ENCODE measurements at places on chromosomes 16 and 17.

DNA sequence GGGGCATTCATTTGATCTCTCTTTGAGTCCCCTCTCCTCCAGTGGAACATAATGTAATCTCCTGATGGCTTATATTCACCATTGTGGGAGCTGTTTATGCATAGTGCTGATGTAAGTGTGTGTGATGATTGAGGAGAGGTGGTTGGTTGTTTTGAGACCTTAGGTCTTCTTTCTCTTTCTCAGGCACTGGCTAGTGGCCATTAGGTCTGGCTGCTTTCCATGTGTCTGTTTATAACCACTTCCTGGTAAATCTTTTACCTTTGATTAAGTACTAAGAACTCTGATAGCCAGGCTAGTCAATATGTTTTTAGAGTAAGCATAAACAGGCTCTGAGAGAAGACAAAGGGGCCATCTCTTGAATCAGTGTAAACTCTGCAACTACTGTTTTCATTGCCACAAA is 27.9 kb downstream of the VAT1L start:
- no peak for DNase-seq

GRCh38 chr17:61065263-61065773 is 334.3 kb upstream of the TBX2 start:
- DNase-seq: no peak

DNA sequence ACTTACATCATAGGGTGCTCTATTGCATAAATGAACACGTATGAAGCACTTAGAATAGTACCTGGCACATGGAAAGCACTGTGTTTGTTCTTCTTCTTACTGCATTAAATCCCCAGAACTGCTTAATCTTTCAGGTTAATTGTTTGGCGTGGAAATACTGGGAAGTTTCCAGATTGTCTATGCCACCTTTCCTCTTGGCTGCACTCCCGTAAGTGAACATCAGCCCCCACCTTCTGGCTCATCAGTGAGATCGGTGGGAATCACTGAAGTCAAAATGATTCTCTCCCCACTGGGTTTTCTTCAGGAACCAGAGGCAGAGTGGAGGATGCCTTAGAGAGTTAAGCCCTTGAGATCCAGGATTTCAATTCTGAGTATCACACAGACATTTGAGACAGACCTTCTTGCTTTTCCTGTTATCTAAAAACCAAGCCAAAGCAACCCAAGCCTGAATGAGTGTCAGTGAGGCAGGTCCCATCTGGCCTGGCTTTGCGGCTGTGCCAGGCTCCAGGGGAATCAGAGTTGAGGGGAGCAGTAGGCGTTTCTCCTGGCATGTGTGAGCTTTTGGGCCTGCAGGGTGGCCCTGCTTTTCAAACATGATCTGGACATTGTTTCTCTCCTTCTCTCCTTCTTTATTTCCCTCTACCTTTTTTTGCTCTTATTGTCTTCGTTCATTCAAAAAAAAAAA is 59.1 kb downstream of the OTOA start:
- DNase-seq: no peak

- no peak for DNase-seq
Measured at GRCh38 chr16:81537721-81538561, 93.3 kb downstream of the CMIP start.

GRCh38 chr16:49567950-49568349 is 194.3 kb downstream of the C16orf78 start:
- DNase-seq: no peak

- DNase-seq: no peak
Measured at GRCh38 chr17:35898283-35899070, 18.3 kb upstream of the CCL5 start.

DNA sequence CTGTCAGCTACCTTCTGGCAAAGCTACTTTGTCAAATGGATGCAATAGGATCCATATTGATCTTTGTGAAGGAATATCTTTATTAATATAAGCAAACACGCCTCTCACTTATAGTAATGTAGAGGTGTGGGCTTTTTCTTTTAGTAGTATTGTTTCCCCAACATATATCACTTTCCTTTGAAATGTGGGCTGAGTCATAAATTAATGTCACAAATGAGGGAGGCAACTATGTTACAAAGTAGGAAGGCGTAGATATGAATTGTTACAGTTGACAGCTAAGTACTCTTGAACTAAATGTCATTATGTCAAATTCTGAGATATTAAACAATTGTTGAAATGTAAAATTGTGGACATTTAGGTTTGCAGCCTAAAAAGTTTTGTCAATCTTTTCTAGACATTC is 2.6 kb upstream of the PPM1E start:
- DNase-seq: no peak

DNA sequence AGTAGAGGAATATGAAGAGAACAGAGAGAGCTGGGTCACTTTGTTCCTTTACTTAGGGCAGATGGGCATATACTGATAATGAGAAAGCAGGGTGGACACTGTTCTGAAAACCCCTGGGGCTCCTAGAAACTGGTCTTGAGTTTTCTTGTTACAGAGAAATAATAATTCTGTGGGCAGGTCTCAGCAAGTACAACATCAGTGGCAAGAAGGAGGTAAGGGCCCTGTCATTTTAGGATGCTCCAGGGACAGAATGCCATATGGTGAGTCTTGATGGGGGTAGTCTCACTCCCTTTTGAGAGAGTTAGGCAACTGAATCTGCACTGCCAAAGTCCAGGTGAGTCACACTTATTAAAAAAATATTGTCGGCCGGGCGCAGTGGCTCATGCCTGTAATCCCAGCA is 102.3 kb downstream of the KCNJ2 start:
- DNase-seq: no peak

DNA sequence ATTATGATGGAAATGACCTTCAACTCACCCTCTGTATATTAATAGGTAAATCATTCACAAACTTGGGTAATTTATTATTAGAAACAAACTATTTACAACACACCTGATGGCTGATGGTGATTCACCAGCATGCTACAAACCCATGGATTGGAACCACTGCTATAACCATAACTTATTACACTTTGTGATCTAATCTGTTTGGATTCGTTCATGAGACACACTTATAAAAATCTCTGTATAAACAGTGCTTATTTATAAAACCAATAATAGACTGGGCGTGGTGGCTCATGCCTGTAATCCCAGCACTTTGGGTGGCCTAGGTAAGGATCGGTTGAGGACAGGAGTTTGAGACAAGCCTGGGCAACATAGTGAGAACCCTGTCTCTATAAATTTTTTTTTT is 16.0 kb downstream of the SMIM36 start:
- no peak for DNase-seq

DNA sequence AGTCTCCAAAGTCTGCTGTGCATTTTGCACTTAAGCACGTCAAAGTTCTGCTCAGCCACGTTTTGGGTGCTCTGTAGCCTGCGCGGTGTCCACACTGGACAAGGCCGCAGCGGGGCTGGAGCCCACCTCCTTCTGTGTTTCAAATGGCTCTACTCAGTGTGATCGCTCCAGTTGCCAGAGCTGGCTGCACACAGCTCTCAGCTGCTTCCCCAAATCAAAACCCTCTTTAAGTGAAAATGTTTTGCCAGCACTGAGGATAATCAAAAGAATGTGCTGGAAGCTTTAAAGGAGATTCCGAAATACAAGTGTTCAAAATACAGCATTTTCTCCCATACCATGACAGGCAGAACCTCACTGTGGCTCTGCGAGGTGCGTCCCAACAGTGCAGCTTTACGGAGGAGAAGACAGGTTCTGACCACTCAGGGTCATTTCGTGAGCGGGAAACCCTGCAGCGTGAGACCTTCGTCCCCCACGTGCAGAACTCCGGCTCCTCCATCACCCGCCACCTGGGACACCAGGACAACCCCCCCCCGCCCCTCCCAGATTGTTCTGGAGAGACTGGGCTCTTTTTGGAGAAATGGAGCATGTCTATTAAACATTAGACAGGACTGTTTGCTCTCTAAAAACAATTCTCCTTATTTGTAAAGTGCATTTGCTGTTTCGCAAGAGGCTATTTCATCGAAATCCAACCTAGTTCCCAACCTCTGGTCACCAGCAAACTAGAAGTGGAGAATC is 16.6 kb downstream of the TBC1D16 start:
- no peak for DNase-seq

GRCh38 chr17:70121126-70121525 is 46.1 kb downstream of the KCNJ16 start:
- DNase-seq: no peak

DNA sequence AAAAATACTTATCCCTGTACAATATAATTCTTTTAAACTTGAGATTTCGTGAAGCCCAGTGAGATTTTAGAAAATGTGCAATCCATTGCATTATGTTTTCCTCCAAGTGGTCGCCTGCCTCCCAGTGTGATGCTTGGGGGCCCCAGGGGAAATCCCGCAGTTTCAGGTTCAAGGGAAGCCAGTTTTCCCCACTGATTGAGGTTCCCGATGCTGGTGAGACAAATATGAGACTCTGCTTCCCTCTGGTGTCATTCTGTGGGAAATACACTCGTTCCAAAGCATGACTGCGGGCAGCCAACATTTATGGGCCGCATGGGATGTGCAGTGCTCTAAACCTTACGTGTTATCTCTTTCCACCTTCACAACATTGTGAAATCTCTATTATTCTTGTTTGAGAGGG is 200.8 kb downstream of the PRKCB start:
- peak; percentile 9 for DNase-seq

DNA sequence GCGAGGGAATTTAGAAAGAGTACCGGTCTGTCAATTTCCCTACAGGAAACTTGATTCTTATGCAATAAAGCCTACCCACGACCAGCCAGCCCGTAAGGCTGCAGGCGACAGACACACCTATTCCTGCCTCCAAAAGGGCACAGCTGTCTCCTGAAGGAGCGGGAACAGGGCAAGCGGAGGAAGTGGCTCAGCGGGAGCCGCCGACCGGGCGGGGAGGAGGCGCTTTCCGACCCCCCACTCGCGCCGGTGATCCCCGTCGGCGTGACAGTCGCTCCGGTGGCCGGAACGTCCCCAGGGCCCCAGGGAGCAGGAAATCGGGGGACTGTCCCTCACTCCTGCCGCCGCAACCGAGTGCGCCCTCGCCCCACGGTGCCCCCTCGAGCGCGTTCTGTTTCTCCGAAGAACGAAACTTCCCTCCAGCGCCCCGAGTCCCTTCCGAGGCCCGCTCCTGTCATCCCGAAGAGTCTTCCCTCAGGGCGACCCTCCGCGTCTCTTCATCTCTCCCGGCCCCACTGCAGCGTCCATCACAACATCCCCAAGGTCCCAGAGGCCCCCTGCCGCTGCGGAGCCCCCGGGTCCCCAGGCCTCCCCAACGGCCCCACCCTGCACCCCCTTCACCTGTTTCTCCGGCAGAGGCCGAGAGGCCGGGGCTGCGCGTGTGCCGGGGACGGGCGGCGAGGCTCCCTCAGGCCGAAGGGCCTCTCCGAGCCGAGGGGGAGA is 421 bp downstream of the STAT3 start:
- DNase-seq: peak; percentile 24

GRCh38 chr17:34163646-34164045 is 91.4 kb upstream of the CCL2 start:
- DNase-seq: no peak

GRCh38 chr17:4610656-4611055 is 26.3 kb downstream of the SMTNL2 start:
- no peak for DNase-seq

DNA sequence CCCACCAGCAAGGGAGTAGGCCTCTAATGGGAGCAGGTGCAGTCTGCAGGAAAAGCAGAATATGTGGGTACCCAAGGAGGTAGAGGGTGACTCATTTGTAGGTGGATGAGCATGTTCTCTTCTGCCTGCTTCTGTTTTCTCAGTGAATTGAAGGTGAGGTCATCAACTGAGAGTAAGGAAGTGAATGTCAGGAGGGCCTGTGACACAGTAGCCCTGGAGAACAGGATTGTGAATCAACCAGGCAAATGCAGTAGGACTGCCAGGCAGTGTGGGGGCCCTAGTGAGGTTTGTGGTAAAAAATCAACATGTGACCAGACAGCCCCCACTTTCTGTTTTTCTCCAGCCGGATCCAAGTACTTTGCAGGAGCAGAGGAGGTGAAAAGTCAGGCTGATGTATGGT is 150.5 kb upstream of the SOX9 start:
- DNase-seq: no peak

- no peak for DNase-seq
Measured at GRCh38 chr17:52420555-52421078, 262.1 kb upstream of the CA10 start.

DNA sequence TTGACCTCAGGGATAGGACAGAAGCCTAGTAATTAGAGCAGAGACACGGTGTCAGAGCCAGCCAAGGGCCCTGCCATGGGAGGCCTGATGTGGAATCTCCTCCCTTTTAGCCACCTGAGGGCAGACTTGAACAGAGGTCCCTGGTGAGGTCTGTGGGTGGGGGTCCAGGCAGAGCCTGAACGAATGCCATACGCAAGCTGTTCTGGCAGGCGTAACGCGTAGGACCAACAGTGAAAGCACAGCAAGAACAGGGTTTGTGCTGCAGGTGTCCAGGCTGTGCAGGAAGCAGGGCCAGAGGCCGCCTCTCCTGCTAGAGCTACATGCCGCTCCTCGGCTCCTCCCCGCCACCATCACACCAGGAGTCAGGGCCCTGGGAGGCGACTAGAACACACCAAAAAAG is 81.9 kb upstream of the TBX2 start:
- DNase-seq: no peak

GRCh38 chr16:30766933-30767284 is 4.8 kb downstream of the RNF40 start:
- no peak for DNase-seq

GRCh38 chr17:42182927-42183734 is 2.1 kb downstream of the HCRT start:
- DNase-seq: no peak

DNA sequence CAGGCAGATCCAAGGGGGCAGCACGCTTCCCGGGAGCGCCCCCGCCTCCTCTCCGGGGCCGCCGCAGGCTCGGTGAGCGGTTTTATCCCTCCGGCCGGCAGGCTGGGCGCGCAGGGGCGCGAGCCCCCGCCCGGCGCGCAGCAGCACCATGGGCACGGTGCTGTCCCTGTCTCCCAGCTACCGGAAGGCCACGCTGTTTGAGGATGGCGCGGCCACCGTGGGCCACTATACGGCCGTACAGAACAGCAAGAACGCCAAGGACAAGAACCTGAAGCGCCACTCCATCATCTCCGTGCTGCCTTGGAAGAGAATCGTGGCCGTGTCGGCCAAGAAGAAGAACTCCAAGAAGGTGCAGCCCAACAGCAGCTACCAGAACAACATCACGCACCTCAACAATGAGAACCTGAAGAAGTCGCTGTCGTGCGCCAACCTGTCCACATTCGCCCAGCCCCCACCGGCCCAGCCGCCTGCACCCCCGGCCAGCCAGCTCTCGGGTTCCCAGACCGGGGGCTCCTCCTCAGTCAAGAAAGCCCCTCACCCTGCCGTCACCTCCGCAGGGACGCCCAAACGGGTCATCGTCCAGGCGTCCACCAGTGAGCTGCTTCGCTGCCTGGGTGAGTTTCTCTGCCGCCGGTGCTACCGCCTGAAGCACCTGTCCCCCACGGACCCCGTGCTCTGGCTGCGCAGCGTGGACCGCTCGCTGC is 832 bp downstream of the CDK5R1 start:
- no peak for DNase-seq

- DNase-seq: no peak
Measured at GRCh38 chr17:37066322-37067255, 117.8 kb downstream of the AATF start.

- no peak for DNase-seq
Measured at GRCh38 chr16:84505249-84506187, 1.1 kb upstream of the MEAK7 start.

GRCh38 chr17:66432411-66432957 is 130.1 kb downstream of the PRKCA start:
- DNase-seq: no peak

GRCh38 chr16:86215233-86215978 is 294.9 kb upstream of the FOXF1 start:
- no peak for DNase-seq

- DNase-seq: peak; percentile 54
Measured at GRCh38 chr17:44865231-44865660, 17.6 kb downstream of the HIGD1B start.
